ENCODE measurements at places on chromosomes 11 and 22. TPM values are rescaled to one million over a fixed set of nuclear protein-coding genes. Genes with fewer than 3 reads are reported as not detected.

SGSM1 gene
- total RNA-seq = 0.75 TPM

GRCh38 chr11:123069908-123070821, 8.2 kb upstream of the HSPA8 start:
- peak; percentile 16 for DNase-seq

A4GALT gene
- total RNA-seq = not detected

DNA sequence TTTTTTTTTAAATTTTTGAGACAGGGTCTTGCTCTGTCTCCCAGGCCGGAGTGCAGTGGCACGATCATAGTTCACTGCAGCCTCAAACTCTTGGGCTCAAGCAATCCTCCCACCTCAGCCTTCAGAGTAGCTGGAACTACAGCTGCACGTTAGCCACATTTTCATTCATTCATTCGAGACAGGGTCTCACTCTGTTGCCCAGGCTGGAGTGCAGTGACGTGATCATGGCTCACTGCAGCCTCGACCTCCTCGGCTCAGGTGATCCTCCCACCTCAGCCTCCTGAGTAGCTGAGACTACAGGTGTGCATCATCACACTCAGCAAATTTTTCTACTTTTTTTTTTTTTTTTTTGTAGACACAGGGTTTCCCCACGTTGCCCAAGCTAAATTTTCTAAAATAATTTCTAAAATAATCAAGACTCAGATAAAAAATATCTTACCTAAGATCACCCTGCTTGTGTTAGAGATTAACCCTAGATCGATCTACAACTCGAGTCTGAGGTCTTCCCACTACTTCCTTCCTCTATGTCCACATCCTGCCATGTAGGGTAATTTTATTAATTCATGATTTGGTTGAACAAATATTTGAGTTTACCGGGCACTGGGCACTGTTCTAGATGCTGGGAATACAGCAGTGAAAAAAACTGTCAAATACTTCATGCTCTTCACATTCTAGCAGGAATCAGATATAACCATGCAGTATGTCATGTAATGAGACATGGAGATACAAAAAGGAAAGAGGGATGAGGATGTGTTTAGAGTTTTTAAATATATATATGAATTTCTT, 15.1 kb downstream of the EIF4G2 start:
- DNase-seq = no peak

DNA sequence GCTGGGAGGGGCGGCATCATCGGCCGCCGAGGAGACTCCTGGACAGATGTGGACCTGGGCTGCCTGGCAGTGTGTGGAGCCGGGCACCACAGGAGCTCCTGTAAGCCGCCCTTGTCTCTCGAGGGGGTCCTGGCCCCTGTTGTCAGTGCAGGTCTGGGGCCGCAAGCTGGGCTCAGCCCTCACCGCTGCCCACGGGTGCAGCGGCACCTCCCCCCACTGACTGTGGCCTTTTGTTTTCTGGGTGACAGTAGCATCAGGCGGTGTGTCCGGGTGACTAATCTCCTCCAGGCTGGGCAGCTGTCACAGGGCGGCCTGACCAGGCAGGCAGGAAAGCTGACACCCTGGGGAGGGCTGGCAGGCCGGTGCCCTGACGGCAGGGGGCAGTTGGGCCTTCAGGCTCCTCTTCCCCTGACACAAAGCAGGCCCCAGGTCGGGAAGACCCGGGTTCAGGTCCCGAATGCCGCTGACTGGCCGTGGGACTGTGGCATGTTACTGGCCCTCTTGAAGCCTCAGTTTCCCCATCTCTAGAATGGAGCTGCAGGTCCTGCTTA, 16.3 kb downstream of the DGKZ start:
- no peak for DNase-seq

DNA sequence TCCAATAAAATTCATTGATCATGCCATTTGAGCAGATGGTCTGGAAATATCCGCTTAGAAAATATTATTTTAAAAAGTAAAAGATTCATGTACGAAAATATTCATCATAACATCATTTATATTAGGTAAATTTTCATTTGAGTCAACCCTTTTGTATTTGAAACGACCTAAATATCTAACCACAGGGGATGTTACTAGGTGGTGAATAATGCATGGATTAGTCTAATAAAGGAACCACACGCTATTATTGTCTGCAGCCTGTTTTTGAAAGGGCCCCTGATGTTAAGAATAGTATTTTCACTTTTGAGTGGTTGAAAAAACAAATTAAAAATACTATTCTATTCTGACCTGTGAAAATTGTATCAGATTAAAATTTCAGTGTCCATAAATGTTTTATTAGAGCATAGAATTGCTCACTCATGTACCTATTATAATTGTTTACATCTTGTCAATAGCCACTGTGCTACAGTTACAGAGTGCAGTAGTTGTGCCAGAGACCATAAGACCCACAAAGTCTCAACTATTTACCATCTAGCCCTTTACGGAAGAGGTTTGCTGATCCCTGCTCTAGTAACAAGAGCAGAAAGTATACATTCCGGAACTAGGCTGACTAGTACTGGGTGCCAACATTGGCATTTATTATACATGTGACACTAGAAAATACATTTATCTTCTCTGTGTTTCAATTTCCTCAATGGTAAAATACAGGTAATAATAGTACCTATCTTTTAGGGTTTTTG, 176.1 kb downstream of the LRRC4C start:
- DNase-seq = no peak

GRCh38 chr11:30483056-30483455, 103.1 kb downstream of the MPPED2 start:
- no peak for DNase-seq

DNA sequence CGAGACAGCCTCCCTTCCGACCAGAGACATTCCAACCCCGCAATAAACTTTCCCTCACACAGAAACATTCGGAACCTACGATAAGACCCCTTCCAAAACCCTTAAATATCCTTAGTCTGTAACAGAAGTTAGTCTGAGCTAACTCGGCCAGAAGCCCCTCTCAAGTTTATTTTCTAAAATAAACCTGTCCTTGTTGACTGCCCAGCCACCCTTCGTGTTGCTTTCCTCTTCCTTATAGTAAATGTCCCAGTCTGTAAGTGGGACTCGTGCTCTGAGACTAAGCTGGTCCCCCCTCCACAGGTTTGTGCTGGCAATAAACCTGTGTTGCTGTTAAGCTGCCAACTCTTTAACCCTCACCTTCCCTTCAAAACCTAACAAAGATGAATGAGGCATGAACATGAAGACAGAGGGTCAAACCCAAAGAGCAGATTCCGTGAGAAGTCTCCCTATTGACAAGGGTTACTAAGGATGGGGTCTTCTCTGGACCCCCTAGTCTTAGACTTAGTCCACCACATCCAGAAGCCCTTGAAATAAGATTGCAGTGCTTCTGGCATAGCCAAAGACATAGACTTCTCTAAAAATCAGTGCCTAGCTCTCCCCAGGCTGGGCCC, 18.2 kb downstream of the MIF start:
- no peak for DNase-seq

GRCh38 chr11:44753961-44754645, 27.3 kb downstream of the TSPAN18 start:
- no peak for DNase-seq

C11orf65 gene
- total RNA-seq = 0.31 TPM

CD3E gene
- 148 TPM for total RNA-seq

DNA sequence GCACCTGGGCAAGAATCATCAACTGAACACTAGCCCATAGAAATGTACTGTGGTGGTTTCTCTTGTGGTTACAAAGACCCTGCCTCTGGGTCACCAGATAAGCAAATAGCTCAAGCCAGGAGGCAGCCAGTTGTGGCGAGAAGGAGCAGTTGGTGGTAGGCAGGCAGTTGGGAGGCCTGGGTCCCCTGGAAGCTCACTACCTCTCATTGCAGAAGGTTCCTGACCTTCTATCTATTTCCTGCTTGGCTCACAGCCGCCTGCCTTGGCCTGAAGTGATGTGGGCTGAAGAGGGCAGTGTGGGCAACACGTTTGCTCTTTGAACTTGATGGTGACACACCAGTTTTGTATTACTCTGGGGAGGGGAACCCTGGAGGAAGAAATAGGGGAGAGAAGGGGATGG, 34.7 kb downstream of the NECTIN1 start:
- DNase-seq = no peak

GRCh38 chr22:30348404-30348803, 8.3 kb downstream of the SF3A1 start:
- DNase-seq = no peak

DNA sequence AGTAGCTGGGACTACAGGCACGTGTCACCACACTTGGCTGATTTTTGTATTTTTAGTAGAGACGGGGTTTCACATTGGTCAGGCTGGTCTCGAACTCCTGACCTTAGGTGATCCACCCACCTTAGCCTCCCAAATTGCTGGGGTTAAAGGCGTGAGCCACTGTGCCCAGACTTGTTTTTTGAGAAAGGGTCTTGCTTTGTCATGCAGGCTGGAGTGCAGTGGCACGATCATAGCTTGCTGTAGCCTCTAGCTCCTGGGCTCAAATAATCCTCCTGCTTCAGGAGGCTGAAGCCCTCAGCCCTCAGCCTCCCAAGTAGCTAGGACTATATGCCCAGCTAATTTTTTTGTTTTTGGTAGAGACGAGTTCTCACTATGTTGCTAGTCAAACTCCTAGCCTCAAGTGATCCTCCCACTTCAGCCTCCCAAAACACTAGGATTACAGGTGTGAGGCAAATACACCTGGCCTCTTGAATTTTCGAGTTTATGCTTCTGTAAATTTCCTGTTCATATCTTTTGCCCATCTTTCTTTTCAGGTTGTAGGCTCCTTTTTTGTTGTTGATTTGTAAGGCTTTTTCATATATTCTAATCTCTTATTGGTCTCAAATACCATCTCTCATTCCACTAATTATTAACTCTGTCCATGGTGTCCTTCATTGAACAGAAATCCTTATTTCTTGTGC, 3.4 kb upstream of the RBM4B start:
- DNase-seq = no peak

MPEG1 gene
- total RNA-seq = 0.11 TPM

CDC45 gene
- total RNA-seq = 137 TPM

ROBO4 gene
- not detected for total RNA-seq

DSCAML1 gene
- not detected for total RNA-seq

GRCh38 chr11:103610435-103610834, 426.0 kb upstream of the DDI1 start:
- DNase-seq = no peak

Data from natural killer cell treated with Interleukin-12 subunit alpha and Interleukin-12 subunit beta and Interleukin-15 and Interleukin-18, amount 100 ng/mL, for 72 hours (primary cell).